Activated CD4-positive, alpha-beta T cell treated with anti-CD3 and anti-CD28 coated beads, Interleukin-2, Interleukin-4, amounts not matched to agents 100 ng/mL and 50 ng/mL, durations not matched to agents 16 hours and 8 hours (primary cell): ENCODE measurements at places on chromosomes 1 and 21.

- DNase-seq: no peak
These were observed 56.6 kb downstream of the PLXNA2 start for GRCh38 chr1:208187499-208188041.

DNA sequence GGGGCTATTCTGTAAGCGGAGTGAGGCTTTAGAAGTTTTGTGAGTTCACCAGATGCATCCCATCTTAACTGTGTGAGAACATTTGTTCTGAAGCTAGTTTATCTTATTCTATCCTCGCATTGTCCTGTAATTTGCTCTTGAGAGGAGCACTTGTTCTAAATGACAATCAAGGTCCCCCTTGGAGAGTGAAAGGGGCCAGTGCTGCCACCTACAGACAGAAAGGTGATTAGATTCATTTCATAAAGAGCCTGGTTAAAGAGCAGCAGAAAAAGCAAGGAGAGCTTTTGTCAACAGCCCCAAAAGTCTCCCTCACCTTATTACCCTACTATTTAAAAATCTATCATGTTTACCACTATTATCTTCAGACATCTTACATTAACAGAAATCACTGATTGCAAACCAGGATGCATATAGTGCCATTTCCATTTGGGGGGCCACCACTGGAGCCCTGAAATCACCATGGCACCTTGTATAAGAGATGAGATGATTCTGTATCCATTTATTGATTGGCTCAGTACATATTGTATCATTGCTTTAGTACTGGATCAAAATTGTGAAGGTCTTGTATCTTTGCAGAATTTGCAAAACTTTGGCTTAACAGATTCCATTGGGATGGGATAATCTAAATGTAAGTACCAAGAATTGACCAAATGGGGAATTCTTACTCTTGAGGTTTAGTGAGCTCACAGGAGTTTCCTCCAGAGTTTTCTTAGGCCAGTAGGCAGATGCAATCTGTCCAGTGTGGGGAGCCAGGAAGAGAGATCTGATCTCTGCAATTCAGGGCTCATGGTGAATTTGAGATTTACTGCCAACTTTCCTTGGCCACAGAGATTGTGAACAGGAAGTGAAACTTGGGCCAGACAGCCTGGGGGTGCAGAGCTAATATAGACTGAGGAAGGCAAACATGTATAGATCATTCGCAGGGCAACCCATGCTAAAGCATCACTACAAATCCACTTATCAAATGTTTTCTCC lies 64.3 kb upstream of the TRABD2B start:
- peak; percentile 38 for DNase-seq

- no peak for DNase-seq
These were observed 34.6 kb downstream of the STXBP3 start for GRCh38 chr1:108780937-108781574.

GRCh38 chr21:22476726-22477646 lies 1478.8 kb downstream of the NCAM2 start:
- DNase-seq: no peak

- DNase-seq: no peak
These were observed 3.3 kb downstream of the CD46 start for GRCh38 chr1:207754974-207755700.

GRCh38 chr21:33866826-33867225 lies 48.8 kb downstream of the ATP5PO start:
- DNase-seq: no peak

DNA sequence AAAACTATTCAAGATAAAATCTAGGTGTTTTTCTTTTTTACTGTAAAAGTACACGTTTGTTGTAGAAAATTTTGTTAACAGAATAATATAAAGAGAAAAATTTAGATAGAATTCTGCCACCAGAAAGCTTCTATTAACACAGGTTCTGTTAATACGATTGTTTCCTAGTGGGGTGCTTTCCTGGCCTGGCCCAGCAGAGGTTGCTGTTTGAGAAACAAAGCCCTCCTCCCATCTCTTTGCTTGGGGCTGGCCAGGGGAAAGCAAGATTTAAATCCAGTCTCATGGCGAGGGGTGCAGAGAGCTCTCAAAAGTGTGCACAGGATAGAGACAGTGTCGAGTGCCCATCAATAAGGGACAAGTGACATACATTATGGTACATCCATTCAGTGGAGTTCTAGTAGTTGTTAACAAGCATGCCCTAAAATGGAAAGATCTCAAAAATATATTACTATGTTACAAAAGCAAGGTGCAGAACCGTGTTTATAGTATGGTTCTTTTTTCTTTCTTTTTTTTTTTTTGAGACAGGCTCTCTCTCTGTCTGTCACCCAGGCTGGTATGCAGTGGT lies 14.6 kb upstream of the ACBD3 start:
- no peak for DNase-seq

DNA sequence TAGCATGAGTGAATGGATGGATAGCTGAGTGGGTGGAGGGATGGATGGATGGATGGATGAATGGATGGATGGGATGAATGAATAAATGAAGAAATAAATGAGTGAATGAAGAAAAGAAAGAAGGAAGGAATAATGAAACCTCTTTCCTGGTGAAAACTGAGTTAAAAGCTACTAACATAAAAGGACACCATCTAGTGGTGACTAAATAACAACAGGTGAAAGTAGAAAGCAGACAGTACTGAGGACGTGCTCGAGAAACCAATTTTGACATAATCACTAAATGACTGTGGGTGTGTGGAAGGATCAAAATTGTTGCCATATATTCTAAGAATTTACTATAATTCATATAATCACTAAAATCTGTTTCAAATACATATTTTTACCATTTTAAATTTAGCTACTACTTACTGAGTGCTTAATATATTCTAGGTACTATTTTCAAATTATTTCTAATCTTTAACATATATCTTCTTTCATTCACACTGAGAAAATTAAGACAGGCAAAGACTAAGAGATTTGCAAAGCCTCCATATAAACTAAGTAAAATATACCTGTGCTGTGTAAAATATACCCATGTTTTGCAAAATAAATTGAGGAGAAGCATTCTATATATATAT lies 522.9 kb downstream of the LRRIQ3 start:
- no peak for DNase-seq

GRCh38 chr21:30251781-30252180 lies 31.0 kb downstream of the KRTAP24-1 start:
- DNase-seq: no peak

DNA sequence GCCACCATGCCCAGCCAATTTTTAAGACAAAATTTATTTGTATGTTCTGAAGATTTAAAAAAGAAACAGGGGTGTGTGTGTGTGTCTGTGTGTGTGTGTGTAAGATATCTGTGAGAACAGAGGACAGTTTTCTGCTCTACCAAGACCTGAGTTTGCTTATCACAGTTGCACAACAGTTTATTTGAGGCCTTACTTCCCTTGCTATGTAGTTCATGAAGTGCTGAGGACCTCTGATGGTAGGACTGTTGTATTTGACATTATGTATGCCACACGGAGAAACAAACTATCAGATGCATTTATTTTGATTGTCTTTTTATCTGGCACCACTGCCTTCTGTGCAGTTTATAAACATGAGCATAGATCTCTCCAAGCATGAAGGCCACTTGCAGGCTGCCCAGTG lies 355.2 kb downstream of the PBX1 start:
- no peak for DNase-seq

GRCh38 chr1:151715726-151716404 lies 738 bp downstream of the CELF3 start:
- DNase-seq: no peak

DNA sequence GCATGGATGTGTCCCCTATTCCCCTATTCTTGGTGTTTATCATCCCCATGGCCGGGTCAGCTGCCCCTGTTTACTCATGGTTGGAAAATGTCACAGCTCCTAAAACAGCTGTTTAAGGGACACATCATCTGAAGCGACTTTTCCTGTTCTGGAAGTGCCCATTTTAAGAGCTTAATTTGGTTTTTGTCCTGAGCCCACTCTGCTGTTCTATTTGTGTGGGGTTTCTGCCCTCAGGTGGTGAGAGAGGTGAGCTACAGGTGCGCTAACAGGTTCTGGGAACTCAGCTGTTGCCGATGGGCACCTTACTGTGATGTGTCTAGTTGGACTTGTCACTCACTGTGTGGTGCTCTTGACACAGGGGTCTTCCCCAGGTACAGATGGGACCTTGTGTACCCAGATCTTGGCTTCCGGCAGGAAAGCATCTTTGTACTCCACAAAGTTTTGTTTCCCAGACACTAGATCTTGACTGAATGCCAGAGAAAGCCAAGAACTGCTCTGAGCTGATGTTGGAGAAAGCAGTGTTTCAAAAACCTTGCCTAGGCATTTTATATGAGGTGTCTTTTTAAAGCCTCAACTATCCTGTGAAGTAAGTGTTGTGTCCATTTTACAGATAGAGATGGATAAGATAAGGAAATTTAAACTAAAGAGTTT lies 59.0 kb upstream of the CD1D start:
- DNase-seq: peak; percentile 11

GRCh38 chr21:31555741-31556191 lies 103.7 kb upstream of the SOD1 start:
- DNase-seq: no peak

GRCh38 chr1:233269656-233270055 lies 25.9 kb downstream of the PCNX2 start:
- DNase-seq: no peak

- no peak for DNase-seq
These were observed 165.8 kb downstream of the ZBTB18 start for GRCh38 chr1:244216836-244217235.

DNA sequence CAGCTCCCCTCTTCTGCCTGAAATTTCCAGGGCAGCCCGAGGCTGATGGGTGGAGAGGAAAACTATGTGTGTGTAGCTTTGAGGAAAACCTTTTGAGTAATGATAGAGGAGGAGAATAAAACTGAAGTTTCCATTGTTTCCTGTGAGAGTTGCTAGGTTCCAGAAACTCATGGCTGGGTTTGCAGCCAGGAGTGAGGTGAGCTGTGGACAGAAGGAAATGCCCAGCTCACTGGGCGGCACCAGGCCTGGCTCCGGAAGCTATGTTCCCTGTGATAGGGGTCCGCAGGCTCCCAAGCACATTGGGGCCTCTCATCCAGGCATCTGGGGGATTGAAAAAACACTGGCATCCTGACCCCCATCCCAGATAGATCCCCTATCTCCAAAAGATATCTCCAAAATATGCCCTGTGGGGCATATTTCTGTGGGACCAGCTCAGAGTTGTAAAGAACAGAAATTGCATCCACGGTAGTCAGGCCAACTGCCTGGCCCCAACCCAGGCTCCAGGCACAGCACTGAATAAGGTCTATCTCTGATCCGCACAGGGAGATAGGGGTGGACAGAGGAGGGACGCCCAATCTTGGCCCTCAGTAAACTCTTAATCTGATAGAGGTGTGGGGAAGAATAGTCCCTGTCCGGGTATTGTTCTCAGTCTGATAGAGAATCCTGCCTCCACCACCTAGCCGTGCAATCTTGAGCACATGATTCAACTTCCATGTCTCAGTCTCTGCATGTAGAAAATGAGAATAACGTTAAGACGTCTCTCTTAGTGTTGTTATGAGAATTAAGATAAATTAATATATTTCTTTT lies 1.8 kb upstream of the HSPG2 start:
- DNase-seq: no peak

DNA sequence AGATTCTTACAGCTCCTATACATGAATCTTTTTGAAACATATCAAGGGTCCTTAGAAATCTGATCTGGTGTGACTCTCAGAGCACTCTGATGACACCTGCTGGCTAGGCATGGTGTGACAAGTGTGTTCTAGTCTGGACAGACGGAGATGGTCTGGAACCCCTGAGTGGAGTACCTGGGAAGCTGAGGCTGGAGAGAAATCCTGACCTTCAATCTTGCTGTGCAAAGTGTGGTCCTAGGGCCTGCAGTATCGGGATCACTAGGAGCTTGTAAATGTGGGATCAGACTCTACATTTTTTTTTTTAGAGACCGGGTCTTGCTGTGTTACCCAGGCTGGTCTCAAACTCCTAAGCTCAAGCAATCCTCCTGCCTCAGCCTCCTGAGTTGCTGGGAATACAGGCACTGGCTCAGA lies 78.6 kb upstream of the SOD1 start:
- peak; percentile 76 for DNase-seq

- no peak for DNase-seq
These were observed 606.8 kb downstream of the LTN1 start for GRCh38 chr21:28385845-28386244.

DNA sequence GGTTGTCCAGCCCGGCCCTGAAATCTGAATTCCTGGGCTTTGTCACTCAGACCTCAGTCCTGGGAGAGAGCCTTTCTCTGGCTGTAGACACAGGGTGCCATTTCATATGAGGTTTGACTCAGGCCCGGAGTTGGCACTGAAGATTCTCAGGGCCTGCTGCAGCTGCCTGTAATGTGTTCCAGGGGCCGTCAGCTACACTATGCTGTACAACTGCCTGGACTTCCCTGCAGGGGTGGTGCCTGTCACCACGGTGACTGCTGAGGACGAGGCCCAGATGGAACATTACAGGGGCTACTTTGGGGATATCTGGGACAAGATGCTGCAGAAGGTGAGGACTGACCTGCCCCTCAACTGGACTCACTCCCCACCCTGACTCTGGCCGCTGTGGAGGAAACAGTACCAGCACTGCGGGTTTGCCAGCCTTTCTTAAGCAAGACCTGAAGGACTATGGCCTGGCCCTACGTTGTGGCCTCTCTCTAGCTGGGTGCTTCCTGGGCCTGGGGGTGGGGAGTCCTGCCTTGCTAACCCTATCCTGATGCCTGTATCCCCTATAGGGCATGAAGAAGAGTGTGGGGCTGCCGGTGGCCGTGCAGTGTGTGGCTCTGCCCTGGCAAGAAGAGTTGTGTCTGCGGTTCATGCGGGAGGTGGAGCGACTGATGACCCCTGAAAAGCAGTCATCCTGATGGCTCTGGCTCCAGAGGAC lies 18.9 kb downstream of the FAAH start:
- DNase-seq: no peak
